Left ventricle myocardium inferior (tissue), 1 donor: ENCODE measurements at places on chromosomes 3 and 15.

DNA sequence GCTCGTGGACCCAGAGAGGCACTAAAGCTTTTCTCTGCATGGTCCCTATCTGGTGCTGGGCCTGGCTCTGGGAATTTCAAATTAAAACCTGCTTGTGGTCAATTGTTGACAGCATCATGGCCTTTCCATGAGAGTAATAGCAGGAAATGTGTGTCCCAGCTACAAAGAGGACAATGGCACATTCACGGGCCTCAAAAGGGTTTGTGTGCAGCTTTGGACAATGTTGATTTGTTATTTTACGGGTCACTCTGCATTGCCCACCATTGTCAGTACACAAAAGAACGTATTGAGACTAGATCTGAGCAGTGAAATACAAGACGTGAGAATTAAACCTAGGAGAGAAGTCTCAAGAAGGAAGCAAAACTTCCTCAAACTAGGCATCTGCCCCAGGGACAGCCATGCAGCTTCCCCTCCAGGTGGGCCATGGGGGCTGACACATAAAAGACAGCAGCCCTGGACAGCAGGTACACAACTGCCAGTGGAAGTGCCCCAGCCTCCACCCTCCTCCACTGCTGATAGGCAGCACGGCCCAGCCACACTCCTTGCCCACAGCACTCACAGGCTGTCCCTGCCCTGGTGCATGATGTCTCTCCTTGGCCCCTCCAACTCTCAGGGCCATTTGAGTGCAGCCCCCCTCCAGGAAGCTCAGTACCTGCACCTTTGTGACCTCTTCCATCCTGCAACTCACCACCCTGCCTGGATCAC, 15.9 kb upstream of the LTF start:
- no peak for DNase-seq

- DNase-seq: no peak
These were observed 137.1 kb upstream of the PRR20G start for GRCh38 chr3:127424766-127425504.

- DNase-seq: no peak
These were observed 384.4 kb downstream of the OCA2 start for GRCh38 chr15:27714675-27715074.

DNA sequence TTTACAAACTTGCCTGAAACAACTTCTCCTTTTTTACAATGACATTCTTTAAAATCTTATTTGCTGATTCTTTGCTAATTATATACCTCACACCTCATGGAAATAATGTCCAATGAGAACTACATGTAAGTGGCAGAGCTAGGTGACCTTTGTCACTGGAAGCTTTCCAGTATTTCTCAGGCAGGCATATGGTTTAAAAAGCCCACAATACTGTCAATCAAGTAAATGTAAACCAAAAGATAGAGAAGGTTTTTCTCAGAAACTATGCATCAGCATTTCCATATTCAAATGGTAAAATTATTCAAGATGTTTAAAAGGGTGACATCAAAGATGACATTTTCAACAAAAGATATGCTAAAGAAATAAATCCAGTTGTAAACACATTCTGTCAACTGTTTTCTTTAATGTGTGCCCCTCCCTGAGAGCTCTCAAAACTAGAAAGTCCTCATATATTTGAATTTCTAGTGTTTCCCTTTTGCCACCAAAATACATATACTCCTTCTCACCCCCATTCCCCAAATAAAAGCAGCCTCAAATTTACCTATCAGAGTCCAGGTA, 10.1 kb upstream of the STRIT1 start:
- no peak for DNase-seq

DNA sequence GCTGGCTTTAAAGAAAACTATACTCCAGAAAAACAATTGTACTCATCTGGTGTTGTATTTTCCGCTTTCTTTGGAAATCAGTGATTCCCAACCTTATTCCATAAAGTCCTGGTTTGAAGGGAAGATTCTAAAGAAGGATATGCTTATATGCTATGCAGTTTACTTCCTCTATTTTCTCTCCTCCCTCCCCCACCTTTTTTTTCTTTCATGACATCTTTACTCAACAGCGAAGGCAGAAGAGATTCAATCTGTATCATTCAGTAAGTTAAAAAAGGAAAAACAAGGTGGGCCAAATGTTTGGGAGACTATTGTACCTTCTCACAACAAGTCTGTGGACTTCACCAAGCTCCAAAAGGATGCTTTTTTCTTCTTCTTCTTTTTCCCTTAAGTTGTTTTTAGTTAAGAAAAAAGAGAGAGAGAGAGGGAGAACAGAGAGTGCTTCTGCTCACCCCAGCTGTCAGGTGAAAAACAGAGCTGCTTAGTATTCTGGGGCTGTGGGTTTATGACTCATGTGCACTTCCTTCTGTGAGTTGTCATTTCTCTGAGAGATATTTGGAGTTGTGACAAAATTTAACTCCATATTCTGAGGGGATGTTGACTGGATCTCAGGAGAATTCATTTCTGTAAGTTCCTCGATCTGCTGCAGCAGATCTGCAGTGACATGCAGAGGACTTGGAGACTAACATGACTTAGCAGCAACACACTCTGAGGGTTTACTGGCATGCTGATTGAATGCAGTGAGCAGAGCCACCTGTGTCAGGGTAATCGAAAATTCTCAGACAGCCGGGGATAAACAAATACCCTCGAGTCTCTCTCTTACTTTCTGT, 70.7 kb downstream of the SSR3 start:
- no peak for DNase-seq

GRCh38 chr3:39892068-39892467, 82.7 kb downstream of the MYRIP start:
- no peak for DNase-seq

DNA sequence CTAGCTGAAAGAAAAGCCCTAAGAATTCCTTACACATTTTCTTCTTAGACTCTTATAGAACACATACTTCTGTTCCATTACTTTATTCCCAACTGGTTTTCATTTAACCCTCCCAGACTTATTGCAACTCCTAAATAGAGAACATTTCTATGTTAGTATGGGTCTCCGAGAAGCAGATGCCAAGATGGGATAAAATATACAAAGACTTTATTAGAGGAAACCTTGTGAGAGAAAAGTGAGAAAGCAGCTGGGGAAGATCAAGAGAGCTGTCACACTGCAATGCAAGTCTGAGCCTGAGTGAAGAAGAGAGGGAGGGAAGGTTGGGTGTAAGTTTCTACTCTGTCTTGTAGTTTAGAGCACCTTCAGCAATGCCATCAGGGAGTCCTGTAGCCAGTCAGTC, 979.3 kb downstream of the IGSF11 start:
- DNase-seq: no peak

DNA sequence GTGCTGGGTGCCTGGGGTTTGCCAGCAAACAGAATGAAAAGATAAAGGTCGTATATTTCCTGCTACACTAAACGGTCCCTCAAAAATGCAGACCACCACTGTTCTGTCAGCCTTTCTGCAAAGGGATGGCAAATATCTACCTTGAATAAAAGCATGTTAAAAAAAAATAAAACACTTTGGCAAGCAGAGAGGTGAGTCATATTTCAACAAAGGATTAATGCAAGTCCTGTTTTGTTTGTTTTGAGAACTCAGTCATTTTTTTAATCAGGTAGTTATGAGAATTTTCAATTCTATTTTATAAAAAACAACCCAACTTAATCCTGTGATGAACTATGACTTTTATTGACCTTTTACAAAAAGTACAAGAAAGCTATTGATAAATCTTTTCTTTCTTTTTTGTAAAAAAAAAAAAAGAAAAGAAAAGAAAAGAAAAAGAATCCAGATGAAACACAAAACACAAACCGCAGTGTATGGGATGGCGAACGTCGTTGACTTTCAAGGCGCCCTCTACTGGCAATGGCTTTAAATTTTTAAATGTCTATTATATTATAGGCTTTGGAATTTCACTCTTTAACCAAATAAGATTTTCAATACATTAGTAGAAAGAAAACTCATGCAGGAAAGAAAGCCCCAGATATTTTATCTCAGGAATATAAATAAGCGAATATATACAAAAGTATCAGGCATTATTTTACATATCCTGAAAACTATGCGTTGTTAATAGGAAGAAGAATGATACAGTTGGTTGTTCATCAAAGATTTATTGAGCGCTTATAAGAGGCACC, 87.8 kb downstream of the NCEH1 start:
- no peak for DNase-seq

DNA sequence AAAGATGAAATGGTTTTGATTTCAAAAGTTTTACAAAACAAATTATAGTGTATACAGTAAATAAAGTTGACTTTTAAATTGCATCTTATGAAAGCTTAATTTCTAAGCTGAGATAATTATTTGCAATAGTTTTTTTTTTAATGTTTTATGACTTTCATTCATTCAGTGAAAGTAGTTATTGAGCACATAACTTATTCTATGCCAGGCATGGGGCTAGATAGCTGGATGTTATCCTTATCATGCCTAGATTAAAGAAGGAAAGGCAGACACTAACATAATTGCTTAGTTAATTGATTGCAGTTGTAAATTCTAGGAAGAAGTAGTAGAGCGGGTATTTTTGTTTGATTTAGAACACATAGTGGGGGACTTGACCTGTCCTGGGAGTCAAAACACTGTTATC, 92.4 kb downstream of the FNDC3B start:
- no peak for DNase-seq

DNA sequence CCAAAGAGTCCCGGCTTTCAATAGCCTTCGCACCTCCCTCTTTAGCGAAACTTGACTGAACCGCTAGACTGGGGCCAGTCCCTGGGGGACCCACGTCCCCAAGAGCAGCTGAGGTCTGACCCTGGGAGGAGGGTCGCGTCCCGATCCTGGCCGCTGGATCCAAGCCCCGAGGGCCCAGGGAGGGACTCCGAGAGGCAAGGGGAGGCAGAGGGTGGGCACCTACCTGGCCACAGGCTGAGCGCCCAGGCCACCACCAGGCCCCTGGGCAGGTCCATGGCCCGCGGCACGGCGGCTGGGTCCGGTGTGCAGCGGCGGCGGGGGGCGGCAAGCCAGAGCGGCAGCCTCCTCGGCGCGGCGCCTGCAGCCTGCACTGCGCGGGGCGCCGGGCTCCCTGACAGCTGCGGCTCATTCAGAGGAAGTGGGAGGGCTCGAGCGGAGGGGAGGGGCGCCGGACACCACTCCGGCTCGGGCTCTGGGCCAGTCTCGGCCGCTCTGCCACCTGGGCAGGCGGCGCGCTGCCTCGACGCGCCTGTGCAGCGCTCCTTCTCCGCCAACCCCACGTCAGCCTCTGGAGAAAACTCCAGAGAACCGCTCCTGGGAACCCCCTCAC, at the start of gene ITGA11:
Gene ITGA11, minus strand, starts transcription at position 372 of the 610 bp plus-strand sequence. Its CDS starts 97 bp downstream, at position 275.
- DNase-seq: peak; percentile 83

- no peak for DNase-seq
These were observed 103.8 kb upstream of the UBE2E1 start for GRCh38 chr3:23701716-23702597.

DNA sequence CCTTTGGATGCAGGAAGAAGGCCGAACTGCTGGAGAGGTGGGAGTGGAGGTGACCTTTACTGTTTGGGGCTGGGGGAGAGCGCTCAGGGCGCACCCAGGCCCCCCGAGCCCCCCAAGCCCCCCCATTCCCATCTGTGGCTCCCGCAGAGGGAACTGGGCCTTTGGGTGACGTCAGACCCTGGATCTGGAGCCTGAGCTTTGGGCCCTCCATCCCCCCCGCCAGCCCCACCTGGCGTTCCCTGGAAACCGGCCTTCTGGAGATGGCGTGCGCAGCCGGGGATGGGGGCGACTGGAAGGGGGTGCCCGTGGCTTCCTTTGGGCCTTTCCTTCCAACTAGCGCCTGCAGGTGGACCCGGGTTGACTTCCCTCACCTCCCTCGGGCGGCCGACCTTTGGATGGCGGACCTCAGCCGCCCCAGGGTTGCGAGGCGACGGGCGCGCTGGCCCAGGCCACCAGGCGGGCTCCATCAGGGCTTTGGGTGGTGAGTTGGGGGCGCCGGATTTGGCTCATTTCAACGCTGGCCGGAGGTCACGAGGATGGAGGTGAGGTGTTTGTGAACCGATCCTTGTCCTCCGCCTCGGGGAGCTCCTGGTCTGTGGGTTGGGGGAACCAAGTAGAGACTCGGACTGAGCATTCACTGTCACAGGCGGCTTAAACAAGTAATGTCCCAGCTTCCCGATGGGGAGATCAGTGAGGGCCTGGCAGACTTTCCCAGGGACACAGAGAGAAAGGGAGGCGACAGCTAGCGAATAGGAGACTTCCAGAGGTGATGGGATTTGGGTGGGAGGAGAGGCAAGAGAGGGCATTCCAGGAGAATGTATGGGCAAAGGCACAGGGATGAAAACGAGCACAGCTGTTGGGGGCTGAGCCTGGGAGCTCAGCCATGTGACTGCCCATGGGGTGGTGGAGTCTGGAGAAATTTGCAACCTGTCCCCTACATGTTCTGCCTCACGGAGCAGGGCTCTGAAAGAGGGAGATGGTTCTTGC, 709 bp downstream of the SCAMP5 start:
- DNase-seq: no peak

GRCh38 chr3:112539825-112540650, 21.7 kb downstream of the ATG3 start:
- no peak for DNase-seq

DNA sequence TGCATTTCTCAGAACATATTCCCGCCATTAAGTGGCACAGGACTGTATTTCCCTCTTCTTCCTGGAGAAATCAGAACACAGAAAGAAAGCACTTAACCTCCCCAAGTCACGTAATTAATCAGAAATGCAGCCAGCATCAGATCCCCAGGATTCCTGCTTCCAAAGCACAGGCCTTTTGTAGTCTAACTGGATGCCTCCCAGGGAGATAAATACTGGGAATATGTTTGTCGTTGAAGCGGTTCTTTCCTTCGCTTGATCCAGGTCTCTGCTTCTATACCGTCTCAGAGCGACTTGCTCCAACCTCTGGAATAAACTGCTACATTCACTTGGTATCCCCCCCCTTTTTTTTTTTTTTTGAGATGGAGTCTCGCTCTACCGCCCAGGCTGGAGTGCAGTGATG, 198.6 kb downstream of the KBTBD8 start:
- DNase-seq: no peak

GRCh38 chr3:123718108-123718507, 133.3 kb upstream of the HACD2 start:
- DNase-seq: no peak

DNA sequence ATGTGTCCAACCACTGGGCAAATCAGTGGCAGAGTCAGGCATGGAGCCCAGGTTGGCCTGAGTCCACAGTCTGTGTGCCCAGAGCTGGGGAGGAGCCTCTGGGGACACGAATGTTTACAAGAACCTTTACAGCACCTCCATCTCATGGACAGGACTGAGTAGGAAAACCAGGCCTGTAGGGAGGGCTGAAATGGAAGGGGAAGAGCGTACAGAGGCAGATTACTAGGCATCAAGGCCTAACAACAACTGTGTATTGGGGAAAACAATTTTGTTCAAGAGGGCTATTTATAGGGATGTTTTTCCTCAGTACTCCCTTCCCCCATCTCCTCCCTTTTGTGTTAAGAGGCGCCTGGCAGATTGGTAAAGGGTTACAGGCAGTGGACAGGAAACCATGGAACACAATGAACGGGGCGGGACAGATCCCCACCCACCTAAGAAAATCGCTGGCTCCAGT, 15.1 kb upstream of the ARHGAP31 start:
- peak; percentile 75 for DNase-seq

GRCh38 chr3:109109574-109109973, 8.4 kb downstream of the MORC1 start:
- no peak for DNase-seq

DNA sequence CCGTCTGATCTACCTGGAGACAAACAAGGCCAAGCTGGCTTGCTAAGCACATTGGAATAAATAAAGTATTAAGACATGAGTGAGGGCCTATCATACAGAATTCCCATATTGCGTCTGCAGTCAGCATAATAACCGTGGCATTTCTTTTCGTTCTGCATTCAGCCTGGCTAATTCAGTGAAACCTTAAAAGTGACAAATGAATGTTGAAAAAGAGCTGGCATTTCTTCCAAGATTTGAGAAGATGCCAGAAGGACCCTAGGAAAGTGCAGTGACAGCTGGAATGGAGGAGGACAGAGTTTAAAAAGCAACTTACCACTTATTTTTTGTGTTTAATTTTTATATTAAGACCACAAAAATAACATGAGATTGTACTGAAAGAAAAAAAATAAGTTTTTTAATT, 67.1 kb downstream of the SUCLG2 start:
- no peak for DNase-seq
